ENCODE measurements at places on chromosomes 2 and 18.

GRCh38 chr2:88452980-88453582 lies 588 bp upstream of the FOXI3 start:
- no peak for DNase-seq

GRCh38 chr18:36887114-36887513 lies 58.2 kb downstream of the KIAA1328 start:
- no peak for DNase-seq

- no peak for DNase-seq
These were observed 39.4 kb downstream of the MAP2 start for GRCh38 chr2:209463226-209463625.

- no peak for DNase-seq
These were observed 180.0 kb upstream of the MMADHC start for GRCh38 chr2:149767516-149767974.

- no peak for DNase-seq
These were observed 49.5 kb downstream of the ATL2 start for GRCh38 chr2:38327580-38327979.

GRCh38 chr2:8805278-8806210 lies 31.9 kb downstream of the KIDINS220 start:
- no peak for DNase-seq
